ENCODE measurements at places on chromosomes 6 and 20.

- no peak for DNase-seq
Measured at GRCh38 chr6:88952065-88952704, 11.2 kb downstream of the RNGTT start.

GRCh38 chr20:62045529-62046285, 20.0 kb downstream of the TAF4 start:
- no peak for DNase-seq

- DNase-seq, result peak; percentile 90
Measured at GRCh38 chr20:54123587-54124180, 50.1 kb downstream of the CYP24A1 start.

DNA sequence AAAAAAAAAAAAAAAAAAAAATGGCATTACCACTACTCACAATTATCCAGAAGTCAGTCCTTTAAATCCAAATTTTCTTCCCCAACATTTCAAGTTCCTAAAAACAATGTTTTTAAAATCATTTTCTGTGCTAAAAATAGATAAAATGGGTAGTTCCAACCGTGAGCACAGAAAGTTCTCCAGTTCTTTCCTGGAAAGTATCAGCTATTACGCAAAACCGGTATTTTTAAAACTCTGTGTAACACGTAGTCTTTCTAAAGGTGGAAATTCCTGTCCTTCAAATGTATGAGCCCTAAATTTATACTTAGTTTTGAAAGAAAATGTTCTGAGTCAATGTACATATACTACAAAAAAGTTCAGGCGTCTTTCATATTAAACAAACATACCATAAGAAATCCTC, 83.5 kb upstream of the SCAF8 start:
- no peak for DNase-seq

- no peak for DNase-seq
Measured at GRCh38 chr6:56046576-56046975, 171.2 kb upstream of the BMP5 start.

GRCh38 chr6:54248994-54249393, 59.2 kb upstream of the TINAG start:
- no peak for DNase-seq

GRCh38 chr20:21981597-21982344, 276.3 kb downstream of the PAX1 start:
- no peak for DNase-seq

GRCh38 chr6:25222006-25222678, 57.0 kb upstream of the CARMIL1 start:
- DNase-seq, result no peak

DNA sequence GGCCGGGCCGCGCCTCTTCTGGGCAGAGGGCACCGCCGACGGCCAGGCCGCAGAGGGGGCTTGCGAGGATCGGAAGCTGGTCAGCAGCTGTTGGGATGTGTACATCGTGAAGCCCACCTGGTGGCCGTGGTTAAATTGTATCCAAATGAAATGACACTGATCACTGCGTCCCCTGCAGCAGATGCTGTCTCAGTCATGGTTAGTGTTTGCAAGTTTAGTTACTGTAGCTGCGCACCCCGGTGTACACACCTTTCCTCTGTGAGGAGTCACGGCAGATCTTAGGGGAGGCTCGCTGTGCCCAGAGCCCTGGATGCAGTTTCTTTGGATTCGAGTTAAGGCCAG, 653 bp downstream of the NAA20 start:
- peak; percentile 9 for DNase-seq

GRCh38 chr6:120058410-120058809, 708.8 kb upstream of the MAN1A1 start:
- no peak for DNase-seq

GRCh38 chr20:59163631-59164530, at the start of gene ZNF831:
Gene ZNF831, plus strand, starts transcription at chr20:59163821. Its CDS starts 27,199 bp downstream, at chr20:59191020.
- no peak for DNase-seq

GRCh38 chr6:15722731-15723130, 59.9 kb upstream of the DTNBP1 start:
- no peak for DNase-seq

DNA sequence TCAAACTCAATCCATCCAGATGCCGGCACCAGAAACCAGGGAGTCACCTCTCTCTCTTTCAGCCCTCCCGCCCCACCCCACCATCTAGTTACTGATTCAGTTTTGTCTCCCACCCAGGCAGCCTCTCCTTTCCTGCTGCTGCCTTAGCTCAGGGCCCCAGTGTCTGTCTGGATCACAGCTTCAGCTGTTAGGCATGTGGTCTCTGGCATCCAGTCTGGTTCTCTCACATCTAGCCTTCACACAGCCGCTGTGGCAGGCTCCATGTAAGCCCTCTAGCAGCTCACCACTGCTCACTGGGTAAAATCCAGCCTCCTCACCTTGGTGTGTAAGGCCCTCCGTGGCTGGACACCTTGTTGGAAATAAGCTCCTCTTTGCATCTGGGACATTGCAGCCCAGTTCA, 21.3 kb downstream of the AARS2 start:
- DNase-seq, result no peak

- no peak for DNase-seq
Measured at GRCh38 chr20:39813190-39813829, 851.2 kb downstream of the DHX35 start.

GRCh38 chr6:139446138-139446715, 71.8 kb upstream of the CITED2 start:
- DNase-seq, result no peak

GRCh38 chr20:46119028-46119546, 973 bp downstream of the CD40 start:
- DNase-seq, result no peak

- no peak for DNase-seq
Measured at GRCh38 chr6:151186306-151186705, 53.5 kb upstream of the AKAP12 start.

- DNase-seq, result no peak
Measured at GRCh38 chr20:48783533-48784272, 44.1 kb downstream of the PREX1 start.

DNA sequence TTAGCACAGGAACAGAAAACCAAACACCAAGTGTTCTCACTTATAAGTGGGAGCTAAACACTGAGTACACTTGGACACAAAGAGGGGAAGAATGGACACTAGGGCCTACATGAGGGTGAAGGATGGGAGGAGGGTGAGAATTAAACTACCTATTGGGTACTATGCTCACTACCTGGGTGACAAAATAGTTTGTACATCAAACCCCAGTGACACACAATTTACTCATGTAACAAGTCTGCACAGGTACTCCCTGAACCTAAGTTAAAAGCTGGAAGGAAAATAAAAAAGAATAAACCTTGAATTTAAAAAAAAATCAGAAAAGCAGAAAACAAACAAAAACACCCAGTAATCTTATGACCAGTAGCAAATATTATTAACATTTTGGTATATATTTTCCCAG, 188.6 kb downstream of the TFAP2B start:
- DNase-seq, result no peak

- no peak for DNase-seq
Measured at GRCh38 chr6:140590641-140591040, 1216.2 kb upstream of the CITED2 start.

DNA sequence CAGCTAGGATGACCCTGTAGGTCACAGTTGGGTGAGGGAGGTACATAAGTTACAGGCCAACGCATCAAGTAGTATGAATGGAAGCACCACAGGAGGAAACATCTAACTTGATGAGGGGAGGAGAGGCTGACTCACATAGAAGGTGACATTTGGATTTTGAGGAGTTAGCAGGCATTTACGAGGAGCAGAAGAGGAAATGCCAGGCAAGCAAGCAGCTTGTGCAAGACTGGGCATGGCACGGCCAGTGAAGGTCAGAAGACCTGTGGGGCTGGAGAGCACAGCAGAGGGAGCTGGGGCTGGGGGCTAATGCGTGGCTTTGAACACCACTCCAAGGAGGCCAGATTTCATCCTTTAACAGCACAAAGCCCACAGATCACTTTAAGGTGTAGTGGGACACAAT, 37.8 kb downstream of the MUC22 start:
- no peak for DNase-seq

DNA sequence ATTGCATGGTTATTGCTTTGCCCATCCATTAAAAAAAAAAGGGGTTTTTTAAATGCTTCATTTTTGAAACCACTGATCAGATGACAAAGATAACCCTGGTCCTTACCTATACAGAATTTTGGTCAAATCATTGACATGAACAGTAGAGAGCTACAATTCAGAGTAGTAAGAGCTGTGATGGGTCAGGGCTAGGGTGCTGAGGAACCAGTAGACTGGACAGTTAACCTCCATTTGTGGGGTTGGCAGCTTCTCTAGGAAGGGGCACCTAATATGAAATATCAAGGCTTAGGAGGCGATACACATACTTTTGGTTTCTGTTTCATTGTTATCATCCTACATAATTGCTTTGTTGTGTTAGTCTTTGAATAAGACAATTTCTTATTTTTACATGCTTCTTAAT, 55.1 kb downstream of the ORC3 start:
- DNase-seq, result no peak

DNA sequence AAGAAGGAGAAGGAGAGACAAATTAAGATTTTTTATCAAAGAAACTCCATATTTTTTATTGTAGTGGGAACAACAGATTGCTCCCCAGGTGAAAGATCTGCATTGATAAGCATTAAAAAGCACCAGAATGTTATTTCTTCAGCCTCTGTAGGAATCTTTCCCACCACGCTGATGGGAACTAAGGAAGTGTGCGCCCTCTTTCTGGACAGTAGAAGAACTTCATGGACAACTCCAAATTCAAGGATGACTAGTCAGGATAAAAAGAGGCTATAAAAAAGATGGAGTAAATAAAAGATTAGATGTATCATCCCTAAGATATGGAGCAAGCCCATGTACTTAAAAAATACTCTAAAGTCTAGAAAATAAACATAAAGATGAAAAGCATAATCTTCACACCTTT, 45.8 kb upstream of the PAK5 start:
- no peak for DNase-seq

DNA sequence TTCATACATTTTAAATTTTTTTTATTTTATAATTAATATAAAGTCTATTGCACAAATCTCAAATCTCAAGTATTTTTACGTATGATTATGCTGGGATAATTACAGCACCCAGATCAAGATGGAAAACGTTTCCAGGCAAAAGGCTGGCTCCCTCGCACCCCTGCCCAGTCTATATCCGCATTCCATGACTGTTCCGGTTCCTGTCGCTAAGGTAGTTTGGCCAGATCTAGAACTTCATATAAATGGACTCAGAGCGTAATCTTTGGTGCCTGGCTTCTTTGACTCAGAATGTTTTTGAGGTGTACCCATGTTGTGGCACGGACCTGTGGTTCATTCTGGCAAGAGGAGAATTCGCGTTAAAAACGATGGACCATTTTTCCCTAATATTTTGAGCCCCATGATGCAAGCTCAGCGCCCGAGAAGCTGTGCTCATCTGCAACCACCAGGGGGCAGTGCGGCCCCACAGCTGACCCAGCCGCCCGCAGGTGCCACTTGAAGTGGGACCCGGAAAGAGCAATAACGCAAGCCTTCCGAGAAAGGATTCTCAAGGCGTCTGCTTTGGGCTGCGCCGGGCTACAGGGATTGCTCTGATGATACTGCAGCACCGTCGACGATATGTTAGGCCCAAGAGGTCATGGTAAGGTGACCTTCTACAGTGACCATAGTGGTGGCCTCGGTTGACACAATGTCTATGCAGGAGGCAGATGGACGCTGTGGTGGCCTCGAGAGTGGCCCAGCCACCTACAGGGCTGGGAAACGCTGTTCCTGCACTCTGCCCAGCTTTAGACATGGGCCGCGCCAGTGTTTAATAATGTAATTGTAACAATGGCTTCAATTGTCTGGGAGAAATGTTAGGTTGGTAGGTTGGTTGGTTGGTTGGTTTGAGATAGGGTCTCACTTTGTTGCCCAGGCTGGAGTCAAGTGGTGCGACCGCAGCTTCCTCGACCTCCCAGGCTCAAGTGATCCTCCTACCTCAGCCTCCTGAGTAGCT, 160.1 kb downstream of the ZMYND8 start:
- peak; percentile 55 for DNase-seq

DNA sequence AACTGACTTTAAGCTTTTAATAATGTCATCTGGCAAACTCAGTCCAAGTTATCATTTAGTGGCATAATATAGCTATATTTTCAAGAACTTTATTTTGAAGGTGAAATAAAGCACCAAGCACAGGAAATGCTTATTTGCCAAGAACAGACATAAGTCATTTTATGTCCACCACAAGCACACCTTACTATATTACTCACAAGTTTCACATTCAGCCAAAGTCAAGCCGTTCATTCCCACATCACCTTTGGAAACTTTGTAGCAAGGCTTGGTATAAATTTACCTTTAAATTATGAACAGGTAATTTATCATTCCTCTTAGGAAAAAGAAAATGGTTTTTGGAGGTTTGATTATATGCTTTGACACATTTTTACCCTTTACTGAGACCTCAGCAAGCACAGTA, 236.8 kb upstream of the FKBP1C start:
- DNase-seq, result no peak

GRCh38 chr20:32621071-32621890, 36.1 kb upstream of the NOL4L start:
- DNase-seq, result no peak
